ENCODE measurements at places on chromosomes 5 and 9. TPM values are rescaled to one million over a fixed set of nuclear protein-coding genes. Genes with fewer than 3 reads are reported as not detected.
A peak's percentile ranks its signal among the peaks of the same experiment; 100 is the strongest.

DNA sequence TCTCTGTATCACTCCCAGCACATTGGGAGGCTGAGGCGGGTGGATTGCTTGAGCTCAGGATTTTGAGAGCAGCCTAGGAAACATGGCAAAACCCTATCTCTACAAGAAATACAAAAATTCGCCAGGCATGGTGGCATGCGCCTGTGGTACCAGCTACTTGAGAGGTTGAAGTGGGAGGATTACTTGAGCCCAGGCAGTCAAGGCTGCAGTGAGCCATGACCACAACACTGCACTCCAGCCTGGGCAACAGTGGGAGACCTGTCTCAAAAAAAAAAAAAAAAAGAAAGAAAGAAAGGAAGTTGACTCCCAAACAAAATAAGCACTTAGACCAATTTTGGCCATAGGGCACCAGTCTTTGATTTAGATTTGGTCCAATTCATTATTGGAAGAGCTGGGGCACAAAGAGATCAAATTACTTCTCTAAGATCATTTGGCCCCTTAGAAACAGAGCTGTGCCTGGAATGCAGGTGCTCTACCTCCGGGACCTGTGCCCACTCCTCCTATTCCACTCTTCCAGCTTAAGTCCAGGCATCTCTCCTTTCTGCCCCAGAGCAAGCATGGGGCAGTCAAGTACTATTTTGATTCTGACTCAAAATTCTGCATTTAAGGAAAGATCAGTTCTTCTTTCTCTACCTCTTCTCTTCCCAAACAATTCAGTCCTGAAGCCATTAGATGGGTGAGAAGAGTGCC is 59.0 kb downstream of the ALDH7A1 start:
- no peaks in the 10 kb centered on the region for H3K27me3 ChIP-seq
- no peak for DNase-seq

The DIPK1B gene
- 38.2 TPM for total RNA-seq

The PCDHGA7 gene
- 0.83 TPM for total RNA-seq

- no peak overlapping the region for H3K4me3 ChIP-seq
- H3K4me1 ChIP-seq = no peaks in the 10 kb centered on the region
- H3K27me3 ChIP-seq = no peaks in the 10 kb centered on the region
- H3K27ac ChIP-seq = no peak overlapping the region
Measured at GRCh38 chr9:87063246-87063645, 115.9 kb upstream of the GAS1 start.

DNA sequence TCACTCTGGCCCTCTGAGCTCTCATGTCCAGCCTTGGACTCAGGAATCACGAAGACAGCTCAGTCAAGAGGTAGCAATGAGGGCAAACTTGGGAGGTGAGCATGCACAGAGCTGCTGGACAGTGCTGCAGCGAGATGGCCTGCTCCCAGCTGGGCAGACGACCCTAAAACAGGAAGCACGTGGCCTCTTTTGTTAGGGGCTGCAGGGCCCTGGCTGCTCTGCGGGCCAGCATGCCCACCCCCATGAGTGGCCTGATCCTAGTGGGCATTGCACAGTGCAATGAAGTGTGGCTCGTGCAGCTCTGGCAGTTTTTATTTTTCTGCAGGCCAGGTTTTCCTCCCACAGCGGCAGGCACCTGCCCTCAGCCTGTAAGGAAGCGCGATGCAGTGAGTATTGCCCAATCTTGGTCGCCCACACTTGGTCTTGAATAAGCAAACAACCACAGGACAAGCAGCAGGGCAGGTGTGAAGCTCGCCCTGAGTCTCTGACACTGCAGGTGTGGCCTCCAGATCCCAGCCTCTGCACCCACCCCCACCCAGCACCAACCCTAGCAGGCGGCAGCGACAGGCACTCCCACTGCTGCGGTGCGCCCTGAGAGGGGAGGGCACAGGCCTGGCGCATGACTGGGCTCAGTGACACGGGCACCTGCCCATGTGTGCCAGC is 60.8 kb downstream of the SEMA4D start:
- H3K27ac ChIP-seq = peak overlapping the region; percentile 91
- H3K27me3 ChIP-seq = no peaks in the 10 kb centered on the region

DNA sequence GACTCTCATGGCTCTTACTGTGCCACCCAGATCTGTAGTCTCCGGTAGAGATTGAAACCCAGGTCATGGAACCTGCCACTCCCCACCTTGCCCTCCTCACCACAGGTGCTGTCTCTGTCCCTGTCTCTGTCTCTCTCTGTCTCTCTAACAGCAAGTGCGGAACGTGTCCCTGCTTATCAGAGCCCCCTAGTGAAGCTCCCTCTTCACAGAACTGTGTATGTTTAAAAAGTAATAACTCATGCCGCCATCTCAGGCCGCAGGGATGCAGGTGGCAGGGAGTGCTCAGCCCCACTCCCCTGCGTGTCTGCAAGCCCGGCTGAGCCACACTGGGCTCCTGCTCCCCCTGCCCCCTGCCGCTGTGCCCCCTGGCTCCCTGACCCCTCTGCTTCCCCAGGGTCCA is 43.8 kb downstream of the UNC5A start:
- H3K27ac ChIP-seq = no peak overlapping the region
- no peak overlapping the region for H3K4me3 ChIP-seq
- no peaks in the 10 kb centered on the region for H3K4me1 ChIP-seq
- DNase-seq = no peak
- H3K27me3 ChIP-seq = no peaks in the 10 kb centered on the region

DNA sequence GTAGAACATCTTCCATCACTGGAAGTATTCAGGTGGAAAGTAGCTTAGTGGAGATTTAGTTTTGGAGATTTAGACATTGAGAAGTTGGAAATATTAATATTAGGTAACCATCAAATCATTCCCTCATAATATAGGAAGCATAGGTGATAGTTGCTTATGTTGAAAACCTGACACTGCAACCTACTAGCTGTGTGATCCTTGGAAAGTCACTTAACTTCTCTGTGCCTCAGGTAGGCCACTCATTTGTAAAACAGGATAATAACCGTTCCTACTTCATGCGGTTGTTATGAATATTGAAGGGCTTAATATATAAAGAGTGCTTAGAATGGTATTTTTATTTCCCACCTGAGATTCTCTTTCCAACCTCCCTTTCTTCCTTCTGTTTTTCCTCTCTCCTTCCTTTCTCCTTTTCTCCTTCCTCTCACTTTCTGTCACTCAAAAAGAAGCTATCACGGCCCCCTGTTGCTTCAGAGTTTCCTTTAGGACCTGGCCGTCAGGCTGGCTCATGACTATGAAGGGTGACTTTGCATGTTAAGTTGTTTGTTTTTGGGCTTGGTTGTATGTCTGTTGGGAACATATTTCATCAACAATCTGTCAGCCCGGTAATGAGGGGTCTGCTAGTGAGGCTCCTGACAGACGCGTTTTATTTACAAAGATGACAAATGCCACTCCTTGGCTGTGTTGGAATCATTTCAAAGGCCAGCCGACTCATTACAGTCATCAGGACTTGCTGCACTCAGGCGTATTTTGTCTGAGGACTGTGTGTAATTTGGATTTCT is 31.0 kb downstream of the DOCK2 start:
- H3K4me1 ChIP-seq = no peaks in the 10 kb centered on the region
- no peak for DNase-seq
- no peak overlapping the region for H3K4me3 ChIP-seq
- H3K27me3 ChIP-seq = no peaks in the 10 kb centered on the region
- H3K27ac ChIP-seq = no peak overlapping the region

DNA sequence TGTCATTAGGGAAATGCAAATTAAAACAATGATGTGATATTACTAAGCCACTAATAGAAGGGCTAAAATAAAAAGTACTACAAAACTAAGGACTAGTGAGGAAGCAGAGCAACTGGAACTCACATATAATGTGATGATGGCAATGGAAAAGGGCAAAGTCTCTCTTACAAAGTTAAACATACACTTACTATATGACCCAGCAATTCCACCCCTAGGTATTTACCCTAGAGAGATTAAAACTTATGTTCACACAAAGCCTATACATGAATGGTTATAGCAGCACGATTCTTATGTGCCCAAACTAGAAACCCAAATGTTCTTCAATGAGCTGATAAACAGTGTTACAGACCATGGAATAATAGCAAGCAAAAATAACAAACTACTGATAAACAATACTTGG is 643.7 kb downstream of the TLE1 start:
- no peaks in the 10 kb centered on the region for H3K36me3 ChIP-seq
- H3K27me3 ChIP-seq = no peaks in the 10 kb centered on the region
- H3K27ac ChIP-seq = no peak overlapping the region
- no peak overlapping the region for H3K4me3 ChIP-seq
- DNase-seq = no peak

DNA sequence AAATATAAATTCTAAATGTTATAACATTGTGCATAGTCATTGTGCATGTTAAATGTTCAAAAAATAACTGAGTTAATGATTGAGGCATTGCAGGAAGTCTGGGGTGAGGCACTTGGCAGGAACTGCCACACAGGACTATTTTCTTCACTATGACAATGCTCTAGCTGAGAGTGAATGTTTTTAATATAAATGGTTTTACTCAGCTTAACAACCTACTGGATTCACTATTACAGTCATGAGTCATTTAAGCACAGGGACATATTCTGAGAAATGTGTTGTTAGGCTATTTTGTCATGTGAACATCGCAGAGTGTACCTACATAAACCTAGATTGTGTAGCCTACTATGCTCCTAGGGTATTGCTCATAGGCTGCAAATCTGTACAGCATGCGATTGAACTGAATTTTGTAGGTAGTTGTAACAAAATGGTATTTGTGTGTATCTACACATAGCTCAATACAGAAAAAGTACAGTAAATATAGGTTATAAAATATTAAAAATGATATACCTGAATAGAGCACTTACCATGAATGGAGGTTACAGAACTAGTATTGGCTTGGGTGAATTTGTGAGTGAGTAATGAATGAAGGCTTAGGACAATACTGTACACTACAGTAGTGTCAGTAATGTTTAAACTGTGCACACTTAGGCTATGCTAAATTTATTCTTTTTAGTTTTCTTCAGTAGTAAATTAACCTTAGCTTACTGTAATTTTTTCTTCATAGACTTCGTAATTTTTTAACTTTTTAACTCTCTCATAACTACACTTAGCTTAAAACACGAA is 346.1 kb upstream of the PTGER4 start:
- no peak for DNase-seq
- H3K4me3 ChIP-seq = no peak overlapping the region
- no peaks in the 10 kb centered on the region for H3K4me1 ChIP-seq
- H3K27ac ChIP-seq = no peak overlapping the region

DNA sequence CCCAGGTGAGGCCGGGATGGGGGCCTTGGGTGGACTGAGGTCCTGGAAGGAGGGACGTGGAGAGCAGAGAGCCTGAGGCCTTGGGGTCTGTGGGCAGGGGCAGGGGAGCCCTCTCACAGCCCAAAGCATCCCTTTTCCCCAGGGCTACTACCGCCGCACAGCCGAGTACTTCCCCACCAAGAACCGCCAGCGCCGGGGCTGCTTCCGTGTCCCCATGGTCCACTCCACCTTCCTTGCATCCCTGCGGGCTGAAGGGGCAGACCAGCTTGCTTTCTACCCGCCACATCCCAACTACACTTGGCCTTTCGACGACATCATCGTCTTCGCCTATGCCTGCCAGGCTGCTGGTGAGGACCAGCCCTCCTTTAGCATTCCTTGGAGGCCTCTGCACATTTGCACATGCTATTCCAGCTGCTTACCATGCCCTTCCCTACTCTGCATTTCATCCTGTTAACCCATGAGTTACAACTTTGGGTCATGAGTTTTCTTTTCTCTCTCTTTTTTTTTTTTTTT is 3.7 kb downstream of the CERCAM start:
- no peak overlapping the region for H3K27ac ChIP-seq
- H3K36me3 ChIP-seq = no peaks in the 10 kb centered on the region
- H3K27me3 ChIP-seq = peaks cover 7% of the 10 kb centered on the region
- H3K4me3 ChIP-seq = no peak overlapping the region
- no peaks in the 10 kb centered on the region for H3K4me1 ChIP-seq

The PCDHA10 gene
- total RNA-seq = 10.7 TPM

- no peak for DNase-seq
- no peaks in the 10 kb centered on the region for H3K4me1 ChIP-seq
- H3K36me3 ChIP-seq = peaks cover 7% of the 10 kb centered on the region
Measured at GRCh38 chr5:36017622-36018021, 26.4 kb upstream of the UGT3A1 start.

The HEMGN gene
- total RNA-seq = not detected

The MARCOL gene
- not detected for total RNA-seq

The PNPLA7 gene
- 1.6 TPM for total RNA-seq

- peaks cover 7% of the 10 kb centered on the region for H3K36me3 ChIP-seq
- H3K27ac ChIP-seq = no peak overlapping the region
- no peak for DNase-seq
- H3K4me1 ChIP-seq = peaks cover 7% of the 10 kb centered on the region
- no peaks in the 10 kb centered on the region for H3K27me3 ChIP-seq
Measured at GRCh38 chr9:124721109-124721906, 49.8 kb downstream of the NR6A1 start.

The TRIM7 gene
- total RNA-seq = not detected

- no peak overlapping the region for H3K4me3 ChIP-seq
- no peak overlapping the region for H3K27ac ChIP-seq
Measured at GRCh38 chr5:129622531-129622930, 125.4 kb upstream of the MINAR2 start.

DNA sequence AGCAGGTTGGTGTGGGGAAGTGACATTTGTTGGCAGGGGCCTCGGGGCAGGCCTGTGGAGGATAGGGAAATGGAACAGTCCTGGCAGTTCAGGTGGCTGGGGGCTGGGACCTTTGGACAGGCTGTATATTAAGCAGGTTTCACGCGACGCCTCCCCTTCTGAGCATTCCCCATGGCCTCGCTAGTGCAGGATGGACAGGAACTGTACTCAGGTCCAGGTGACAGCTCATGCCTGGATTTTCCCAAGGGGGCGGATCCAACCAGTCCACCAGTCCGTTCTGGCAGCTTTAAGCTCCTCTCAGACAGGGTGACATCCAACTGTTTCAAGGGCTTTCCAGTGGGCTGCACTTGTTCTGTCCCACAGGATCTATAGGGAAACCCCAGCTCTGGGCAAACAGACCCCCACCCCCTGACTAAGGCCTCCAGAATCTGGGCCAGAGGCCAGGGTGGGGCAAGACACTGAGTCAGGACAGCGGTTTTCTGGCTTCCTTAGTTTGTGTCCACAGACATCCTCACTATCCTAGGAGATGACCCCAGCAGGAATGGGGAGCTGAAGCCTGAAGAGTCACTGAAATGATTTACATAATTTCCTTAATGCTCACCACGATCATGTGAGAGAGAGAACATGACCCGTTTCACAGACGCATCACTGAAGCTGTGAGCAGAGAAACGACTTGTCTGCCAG is 20.9 kb downstream of the CSF2 start:
- H3K4me1 ChIP-seq = no peaks in the 10 kb centered on the region
- no peaks in the 10 kb centered on the region for H3K36me3 ChIP-seq
- no peaks in the 10 kb centered on the region for H3K27me3 ChIP-seq
- H3K27ac ChIP-seq = no peak overlapping the region
- DNase-seq = peak; percentile 15

DNA sequence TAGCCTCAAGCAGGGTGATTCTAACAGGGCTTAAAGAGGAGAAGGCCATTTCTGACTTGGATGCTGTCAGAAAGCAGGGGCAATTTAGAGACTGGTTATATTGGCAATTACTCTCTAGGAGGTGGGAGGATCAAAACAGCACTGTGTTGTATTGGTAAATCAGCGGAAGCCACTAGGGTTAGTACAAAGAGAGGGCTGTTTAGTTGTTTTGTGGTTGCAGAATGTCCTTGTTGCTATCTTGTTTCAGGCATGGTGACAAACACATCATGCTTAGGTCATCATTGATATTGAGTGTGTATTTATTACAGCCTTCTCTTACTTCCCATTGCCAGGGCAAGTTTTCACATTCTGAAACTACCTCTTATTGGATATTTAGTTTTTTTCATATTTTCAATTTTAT is 165.3 kb downstream of the TAF11L14 start:
- DNase-seq = no peak
- no peaks in the 10 kb centered on the region for H3K27me3 ChIP-seq
- H3K4me1 ChIP-seq = no peaks in the 10 kb centered on the region
- no peaks in the 10 kb centered on the region for H3K36me3 ChIP-seq

GRCh38 chr9:72981433-72981832 is 28.6 kb upstream of the ALDH1A1 start:
- no peaks in the 10 kb centered on the region for H3K4me1 ChIP-seq
- H3K36me3 ChIP-seq = no peaks in the 10 kb centered on the region
- H3K4me3 ChIP-seq = no peak overlapping the region
- no peaks in the 10 kb centered on the region for H3K27me3 ChIP-seq
- H3K27ac ChIP-seq = no peak overlapping the region

All from H9 (cell line).